NCI-H1092 (cell line): ENCODE measurements at places on chromosomes 6 and 20.

GRCh38 chr6:35922139-35922554, 1.2 kb upstream of the SRPK1 start:
- no peak for DNase-seq

DNA sequence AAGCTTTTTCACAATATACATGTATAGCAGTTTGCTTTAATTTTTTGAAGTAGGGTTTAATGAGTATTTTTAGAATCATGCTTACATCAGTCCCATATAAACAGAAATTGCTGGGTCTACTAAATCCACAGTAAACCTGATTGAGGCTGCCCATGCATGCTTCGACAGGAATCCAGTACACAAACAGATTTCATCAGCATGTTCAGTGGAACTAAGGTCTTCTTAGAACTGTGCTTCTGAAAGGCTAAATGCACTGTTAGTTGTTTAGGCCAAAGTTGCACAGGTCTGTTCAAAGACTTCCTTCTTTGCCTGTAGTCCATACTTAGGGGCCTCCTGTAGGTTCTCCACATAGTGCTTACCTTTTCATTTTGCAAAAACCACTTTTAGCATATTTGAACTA, 42.5 kb upstream of the THBS2 start:
- DNase-seq = no peak

DNA sequence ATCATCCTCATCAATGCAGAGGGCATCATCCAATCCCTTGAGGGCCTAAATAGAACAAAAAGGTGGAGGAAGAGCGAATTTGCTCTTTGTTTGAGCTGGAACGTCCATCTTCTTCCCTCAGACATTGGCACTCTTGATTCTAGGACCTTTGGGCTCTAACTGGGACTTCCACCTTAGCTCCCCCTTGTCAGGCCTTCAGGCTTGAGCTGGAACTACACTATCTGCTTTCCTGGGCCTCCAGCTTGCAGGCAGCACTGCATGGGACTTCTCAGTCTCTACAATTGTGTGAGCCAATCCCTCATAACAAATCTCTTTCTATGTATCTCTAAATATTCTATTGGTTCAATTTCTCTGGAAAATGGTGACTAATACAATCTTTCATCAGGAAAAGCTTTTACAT, 155.4 kb downstream of the MCHR2 start:
- DNase-seq = no peak

DNA sequence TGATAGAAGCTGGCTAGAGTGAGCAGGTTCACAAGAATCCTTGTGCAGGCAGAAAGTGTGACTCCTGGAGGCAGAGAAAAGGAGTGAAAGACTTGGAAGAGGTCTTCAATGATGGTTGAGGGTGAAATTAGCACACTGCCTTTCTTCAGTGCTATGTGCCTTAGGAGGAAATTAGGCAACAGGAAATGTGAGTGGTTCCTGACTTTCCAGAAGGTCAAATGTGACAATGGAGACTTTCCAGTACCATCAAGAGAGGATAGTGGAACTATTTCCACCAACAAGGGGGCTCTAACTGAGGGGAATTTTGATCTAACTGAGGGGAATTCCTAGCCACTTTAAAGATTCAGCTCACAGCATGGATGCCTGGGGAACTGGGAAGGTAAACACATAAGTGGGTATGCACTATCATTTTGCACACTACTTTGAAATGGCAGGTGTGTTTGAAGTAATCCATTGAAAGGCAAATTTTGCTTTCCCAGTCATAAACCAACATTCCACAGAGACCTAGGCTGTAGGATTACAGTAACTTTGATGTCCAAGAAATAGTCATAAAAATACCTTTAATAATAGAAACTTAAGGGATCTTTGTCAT, 90.0 kb downstream of the PERP start:
- no peak for DNase-seq

GRCh38 chr6:151110576-151110905, 129.2 kb upstream of the AKAP12 start:
- DNase-seq = no peak

GRCh38 chr6:135116571-135116970, 61.9 kb upstream of the HBS1L start:
- DNase-seq = no peak

- DNase-seq = no peak
Observed at GRCh38 chr20:23528867-23529431, 38.0 kb downstream of the CST8 start.

DNA sequence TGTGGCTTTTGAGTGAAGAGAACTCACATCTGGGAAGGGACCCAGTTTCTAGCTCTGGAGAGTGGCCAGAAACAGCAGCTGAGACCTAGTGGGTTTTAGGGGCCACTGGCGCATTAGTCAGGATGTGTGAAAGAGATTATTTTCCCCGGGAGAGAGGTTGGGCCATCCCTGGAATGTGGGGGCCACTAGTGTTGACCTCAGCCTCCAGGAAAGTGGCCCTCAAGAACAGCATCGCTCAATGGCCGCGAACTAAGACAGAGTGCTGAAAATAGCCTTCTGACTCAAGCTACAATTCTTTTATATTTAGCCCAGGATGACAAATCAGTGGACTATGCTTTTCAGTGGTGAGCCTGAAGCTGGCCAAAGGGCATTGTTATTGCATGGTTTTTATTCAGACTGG, 210.4 kb upstream of the RNF24 start:
- DNase-seq = no peak

DNA sequence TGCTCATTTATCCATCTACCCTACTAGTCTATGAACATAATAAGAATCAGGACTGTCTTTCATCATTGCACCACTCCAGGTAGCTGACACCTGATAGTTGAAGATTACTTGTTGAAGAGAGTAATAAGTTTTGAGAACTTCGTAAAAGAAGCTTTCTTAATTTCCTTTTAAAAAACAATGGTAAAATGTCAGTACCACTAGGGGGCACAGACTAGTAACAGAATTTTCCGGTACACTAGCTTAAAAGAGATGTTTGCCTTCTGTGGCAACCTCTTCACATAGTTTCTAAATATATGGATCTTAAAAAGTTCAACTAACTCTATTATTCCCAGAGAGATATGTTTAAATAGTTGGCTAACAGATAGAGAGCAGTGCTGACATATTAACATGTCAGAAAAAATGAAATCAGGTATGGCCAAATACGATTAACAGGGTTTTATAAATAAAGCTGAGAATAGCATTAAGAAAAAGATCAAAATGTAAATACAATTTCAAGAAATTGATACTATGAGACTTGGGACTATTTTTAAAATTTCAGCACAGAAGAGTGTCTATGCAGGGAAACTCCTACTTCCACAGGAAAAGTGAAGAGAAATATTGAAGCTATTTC, 5.4 kb upstream of the KCNQ5 start:
- no peak for DNase-seq

- DNase-seq = no peak
Observed at GRCh38 chr20:46640044-46640443, 11.2 kb downstream of the SLC13A3 start.

DNA sequence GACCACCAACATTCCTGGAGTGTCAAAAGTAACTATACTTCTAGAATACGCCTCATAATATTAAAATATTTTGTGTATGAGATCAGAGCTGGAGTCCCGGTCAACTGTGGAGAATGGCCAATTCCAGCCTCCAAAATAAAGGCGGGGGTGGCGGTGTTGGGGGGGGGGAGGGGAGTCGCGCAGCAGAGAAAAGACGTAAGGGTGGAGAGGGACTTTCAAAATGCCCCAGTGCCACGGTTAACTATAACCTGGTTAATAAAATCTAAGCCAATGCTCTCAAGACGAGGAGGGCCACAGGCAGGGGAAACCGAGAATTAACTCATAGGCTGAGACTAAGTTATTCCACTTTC, 1.3 kb downstream of the NUP153 start:
- no peak for DNase-seq

DNA sequence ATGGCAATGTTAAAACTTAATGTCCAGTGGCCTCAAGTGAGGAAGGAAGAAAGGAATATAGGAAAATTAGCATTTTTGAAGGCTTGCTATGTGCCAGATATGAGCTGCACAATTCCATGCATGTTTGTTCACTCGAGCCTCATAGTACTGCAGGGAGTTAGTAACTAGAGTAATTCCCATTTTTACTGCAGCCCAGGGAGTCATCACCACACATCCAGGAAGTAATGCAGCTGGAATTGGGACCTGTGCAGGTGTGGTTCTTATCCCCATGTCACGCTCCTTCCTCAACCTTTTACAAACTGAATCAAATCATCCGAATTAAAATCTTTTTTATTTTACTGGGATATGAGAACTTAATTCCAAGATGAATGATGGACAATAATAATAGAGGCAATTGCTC, 149.5 kb upstream of the MAFB start:
- DNase-seq = no peak

DNA sequence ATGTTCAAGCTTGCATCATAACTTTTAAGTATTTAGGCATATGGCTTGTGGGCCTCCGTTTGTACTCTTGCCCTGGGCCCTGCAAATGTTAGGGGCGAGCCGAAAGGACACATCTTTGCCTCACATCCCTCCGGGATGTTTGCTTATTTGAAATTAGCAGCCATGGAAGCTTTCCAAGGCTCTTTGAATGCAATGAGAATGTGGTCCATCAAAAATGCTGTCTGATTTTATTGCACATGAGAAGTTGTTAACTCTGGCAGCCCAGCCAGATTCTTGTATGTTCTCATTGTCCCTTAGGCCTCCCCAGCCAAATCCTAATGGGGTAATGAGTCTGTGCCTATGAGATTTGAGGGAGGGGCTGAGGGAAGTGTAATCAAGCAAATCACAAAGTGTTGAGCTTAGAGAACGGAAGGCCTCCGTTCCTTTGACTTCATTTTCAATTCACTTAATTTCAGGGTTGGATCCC, 261.2 kb upstream of the MARCKS start:
- peak; percentile 62 for DNase-seq

GRCh38 chr20:34242879-34243278, 1.7 kb downstream of the ASIP start:
- no peak for DNase-seq

- no peak for DNase-seq
Observed at GRCh38 chr6:141261016-141261671, 871.6 kb upstream of the GJE1 start.

- no peak for DNase-seq
Observed at GRCh38 chr6:119686644-119687043, 337.1 kb upstream of the MAN1A1 start.

DNA sequence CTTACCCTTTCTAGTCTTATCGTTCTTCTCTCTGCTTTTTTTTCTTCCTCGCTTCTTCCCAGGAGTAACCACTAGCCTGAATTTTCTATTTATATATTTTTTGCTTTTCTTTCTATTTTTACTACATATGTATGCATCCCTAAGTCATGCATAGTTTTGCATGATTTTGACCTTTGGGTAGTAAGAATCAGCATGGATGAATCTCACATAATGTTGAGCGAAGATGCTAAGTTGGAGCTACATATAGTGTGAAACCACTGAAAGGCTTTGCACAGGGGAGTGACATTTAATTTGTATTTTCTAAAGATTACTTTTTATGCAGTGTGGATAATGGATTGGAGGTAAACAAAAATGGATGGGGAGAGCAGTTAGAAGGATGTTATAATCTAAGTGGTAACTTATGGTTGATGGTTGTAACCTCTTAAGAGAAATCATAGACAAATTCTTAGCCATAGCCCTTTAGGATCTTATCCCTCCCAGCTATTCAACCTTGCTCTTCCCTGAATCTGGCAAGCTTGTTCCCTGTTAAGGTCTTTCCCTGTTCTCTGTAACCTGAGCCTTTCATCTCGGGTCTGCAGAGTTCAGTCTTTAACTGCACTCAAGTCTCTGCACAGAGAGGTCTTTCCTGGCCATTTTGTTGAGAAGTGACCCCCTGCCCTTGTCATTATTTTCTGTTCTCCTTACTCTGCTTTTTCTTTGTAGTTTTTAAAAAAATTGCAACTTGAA, 18.0 kb downstream of the PEX7 start:
- no peak for DNase-seq

- no peak for DNase-seq
Observed at GRCh38 chr6:20605581-20605980, 71.3 kb downstream of the CDKAL1 start.

DNA sequence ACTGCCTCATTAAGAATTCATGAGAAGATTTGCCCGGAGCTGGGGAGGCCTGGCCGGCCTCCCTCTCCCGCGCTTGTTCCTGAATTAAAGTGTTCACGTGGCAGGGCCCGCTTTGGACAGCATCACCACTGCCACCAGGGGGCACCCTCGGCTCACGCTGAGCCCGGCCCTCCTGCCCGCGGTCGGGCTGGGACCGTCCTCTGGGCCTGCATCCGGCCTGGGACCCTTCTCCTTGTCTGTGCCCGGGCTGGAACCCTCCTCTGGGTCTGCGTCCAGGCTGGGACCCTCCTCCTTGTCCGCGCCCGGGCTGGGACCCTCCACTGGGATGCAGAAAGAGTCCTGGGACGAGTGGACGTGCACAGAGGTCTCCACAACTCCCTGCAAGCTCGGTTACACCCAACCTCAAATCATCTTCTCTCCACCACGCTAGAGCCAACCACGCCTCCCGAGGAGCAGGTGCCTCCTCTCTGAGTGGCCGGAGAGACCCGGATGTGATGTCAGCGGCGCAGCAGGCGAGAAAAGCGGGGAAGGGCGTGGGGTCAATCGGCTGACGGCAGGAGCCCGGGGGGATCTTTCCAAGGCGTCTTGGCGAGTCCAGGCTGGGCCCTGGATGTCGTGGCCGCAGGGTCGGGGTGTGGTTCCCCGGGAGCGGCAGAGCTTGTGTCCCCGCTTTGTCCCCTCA, 50.9 kb upstream of the DACT2 start:
- DNase-seq = peak; percentile 71

GRCh38 chr6:118985123-118985830, 50.3 kb upstream of the MCM9 start:
- DNase-seq = no peak

DNA sequence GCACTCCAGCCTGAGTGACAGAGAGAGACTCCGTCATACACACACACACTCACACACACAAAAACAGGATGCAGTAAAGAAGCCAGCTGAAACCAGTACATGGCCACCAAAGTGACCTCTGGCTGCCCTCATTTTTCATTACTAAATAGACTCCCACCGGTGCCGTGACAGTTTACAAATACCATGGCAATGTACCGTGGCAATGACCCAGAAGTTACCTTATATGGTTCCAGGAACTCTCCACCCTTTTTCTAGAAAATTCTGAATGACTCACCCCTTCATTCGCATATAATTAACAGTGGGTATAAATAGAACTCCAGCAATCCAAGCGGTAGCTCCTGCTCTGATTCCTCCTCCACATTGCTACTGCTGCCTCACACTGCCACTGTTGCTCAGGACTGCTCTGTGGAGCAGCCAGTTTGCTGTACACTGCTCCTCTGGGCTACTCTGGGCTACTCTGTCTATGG, 57.7 kb downstream of the SNX5 start:
- DNase-seq = no peak

DNA sequence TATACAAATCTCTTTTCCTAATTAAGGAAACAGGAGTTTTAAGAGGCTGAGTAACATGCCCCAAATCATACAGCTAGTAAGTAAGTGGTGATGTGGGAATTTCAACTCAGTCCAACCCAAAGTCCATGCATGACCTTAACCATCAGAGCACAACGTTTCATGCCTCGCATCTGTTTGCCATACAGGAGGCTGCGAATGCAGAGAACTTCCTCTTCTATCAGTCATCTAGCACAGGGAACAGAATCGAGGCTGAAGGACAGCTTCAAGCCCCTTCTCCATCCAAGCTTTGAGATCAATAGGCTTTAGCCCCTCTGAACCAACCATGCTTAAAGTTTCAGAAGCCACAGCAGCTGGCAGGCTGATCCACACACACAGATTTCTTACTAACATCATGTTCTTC, 113.2 kb downstream of the MAFB start:
- no peak for DNase-seq
